CD4-positive, alpha-beta T cell treated with Interleukin-6 at 100 ng/mL for 8 hours (primary cell): ENCODE measurements at places on chromosomes 12 and 14.

- DNase-seq = no peak
These were observed 955.1 kb upstream of the TMEM132C start for GRCh38 chr12:127311720-127312364.

GRCh38 chr12:104083769-104084475 lies 19.6 kb downstream of the HCFC2 start:
- no peak for DNase-seq

GRCh38 chr12:12903642-12904609 lies 12.6 kb downstream of the GPRC5A start:
- DNase-seq = no peak

DNA sequence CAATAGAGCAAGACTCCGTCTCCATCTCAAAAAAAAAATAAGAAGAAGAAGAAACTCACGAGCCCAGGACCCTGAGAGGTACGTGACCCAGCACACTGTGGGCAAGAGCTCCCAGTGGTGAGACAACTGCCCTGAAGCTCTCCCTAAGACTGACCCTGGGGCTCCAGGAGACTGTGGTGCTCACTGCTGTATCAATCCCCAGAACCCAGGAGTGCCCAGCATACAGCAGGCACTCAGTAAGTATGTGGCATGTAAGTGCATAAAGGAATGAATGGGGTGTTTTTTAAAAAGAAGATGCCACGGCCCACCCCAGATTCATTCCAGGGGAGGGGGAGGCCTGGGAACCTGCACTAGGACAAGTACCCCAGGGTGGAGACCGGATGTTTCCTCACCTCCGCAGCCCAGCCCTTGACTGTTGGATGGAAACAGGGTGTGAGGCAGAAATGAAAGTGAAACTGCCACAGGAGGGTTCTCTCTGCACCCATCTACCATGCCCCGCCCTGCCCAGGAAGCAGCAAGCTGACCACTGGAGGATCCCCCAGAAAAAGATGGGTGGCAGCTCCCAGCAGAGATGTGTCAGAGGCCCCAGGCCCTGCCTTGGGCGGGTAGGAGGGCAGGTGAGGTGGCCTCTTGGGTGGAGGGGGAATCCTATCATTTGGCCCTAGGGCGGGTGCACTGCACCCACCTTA lies 12.2 kb downstream of the ITPK1 start:
- DNase-seq = peak; percentile 76

DNA sequence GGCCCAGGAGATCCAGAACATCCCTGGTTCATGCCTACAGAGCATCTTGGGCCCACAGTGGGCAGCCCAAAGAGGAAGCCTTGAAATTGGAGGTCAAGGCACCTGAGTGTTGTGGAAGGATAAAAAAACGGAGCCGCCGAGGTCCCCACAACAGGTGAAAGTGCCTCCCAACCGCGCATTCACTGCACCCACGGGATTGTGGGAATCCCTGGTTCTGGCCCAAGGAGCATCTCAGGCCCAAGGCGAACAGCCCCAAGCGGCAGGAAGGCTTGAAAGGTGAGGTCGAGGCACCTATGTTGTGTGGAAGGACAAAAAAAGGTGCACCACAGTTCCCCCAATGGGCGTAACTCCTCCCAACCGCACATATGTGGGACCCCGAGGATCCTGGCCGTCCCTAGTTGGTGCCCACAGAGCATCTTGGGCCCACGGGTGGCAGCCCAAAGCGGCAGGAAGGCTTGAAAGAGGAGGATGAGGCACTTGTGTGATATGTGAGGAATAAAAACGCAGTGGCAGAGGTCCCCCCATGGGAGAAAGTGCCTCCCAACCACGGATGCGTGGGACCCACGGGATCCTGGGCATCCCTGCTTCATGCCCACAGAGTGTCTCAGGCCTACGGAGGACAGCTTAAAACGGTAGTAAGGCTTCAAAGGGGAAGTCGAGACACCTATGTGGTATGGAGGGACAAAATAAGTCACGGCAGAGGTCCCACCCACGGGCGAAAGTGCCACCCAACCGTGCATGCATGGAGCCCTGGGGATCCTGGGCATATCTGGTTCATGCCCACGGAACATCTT lies 583.9 kb downstream of the ALG10 start:
- no peak for DNase-seq

DNA sequence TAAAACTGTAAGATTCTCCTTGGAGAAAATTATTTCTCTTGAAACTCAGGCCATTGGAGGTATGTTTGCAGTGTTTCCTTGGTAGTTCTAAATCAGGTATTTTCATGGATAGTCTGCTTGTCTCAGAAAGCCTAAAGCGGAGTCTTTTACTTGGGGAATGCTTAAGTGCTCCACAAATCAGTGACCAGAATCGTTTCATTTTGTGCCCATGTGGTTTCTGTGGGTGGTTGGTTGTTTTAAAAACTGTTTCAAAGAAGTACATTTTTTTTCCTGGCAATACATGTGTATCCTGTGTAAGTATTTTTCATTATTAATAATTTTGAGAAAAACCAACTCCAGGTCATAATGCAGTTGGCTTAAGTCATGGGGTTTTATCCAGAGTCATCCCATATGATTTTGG lies 33.6 kb downstream of the CCDC91 start:
- DNase-seq = no peak

DNA sequence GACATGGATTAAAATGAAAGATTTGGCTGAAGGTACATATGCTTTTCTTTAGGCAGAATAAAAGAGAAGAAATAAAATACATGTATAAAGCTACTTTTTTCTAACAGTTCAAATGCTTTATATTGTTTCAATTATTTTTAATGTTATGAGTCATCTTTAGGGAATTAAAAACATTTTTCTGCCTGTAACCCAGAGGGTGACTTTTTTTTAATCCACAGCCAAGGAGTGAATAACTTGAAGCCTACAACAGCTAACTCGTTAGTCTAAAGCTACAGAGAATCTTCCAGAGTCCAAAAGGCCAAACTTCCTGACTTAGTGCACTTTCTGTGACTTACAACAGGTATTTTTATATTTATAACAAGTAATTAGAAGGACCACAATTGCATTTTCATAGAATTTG lies 151.6 kb downstream of the SEC23A start:
- DNase-seq = no peak

DNA sequence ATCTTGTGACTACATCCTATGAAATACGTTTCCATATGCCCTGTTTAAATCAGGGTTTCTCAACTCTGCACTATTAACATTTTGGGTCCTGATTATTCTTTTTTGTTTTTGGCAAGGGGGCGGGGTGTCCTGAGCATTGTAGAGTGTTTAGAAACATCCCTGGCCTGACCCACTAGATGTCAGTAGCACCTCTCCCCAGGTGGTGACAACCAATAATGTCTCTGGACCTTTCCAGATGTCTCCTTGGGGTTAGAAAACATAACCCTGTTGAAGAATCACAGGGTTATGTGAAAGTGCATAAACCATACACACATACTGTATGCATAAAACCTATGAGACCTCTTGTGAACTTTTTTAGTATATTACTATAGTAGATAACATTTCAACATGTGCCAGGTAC lies 1.4 kb downstream of the ACAD10 start:
- no peak for DNase-seq

GRCh38 chr12:71642264-71642663 lies 21.4 kb downstream of the ZFC3H1 start:
- DNase-seq = no peak

GRCh38 chr12:39000370-39000769 lies 95.0 kb upstream of the CPNE8 start:
- DNase-seq = no peak

DNA sequence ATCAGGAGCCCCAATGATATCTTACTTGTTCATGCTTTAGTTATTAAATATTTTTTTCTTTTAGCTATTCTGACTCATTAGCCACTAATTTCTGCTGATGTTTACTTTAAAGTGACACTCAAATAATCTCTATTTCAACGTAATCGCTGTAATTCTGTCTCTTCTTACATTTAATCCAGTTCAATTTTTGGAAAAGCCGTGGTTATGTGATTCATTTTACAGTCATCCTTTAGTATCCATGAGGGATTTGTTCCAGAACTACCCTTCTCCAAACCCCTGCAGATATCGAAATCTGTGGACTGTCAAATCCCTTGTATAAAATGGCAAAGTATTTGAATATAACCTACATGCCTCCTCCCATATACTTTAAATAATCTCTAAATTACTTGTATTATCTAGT lies 1103.4 kb downstream of the LRFN5 start:
- DNase-seq = no peak

GRCh38 chr12:119204131-119204530 lies 25.4 kb downstream of the HSPB8 start:
- no peak for DNase-seq

DNA sequence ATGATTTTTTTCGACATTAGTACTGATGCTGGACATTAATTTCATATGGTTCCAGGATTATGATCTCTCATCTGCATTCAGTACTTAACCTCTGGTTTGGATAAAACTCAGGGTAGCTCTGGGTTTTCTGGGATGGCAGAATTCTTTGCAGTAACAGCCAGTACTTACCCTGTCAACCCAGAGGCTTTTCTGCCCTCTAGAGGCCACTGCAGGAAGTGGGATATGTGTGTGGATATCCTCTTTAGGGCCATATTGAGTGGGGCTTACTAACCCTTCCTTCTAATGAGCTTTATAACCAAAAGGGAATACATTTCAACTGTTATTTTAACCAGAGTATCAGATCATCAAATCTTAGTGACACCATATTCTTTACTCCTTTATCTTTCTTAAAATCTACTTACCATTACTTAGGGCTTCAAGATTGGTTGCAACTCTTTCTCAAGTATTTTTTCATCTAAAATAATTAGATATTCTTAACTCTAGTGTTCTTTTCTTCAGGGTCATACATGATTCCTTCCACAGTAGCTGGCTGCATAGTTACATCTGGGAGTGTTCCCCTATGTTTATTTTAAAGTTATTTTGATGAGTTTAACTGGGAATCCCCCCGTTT lies 488.0 kb upstream of the STXBP6 start:
- no peak for DNase-seq

DNA sequence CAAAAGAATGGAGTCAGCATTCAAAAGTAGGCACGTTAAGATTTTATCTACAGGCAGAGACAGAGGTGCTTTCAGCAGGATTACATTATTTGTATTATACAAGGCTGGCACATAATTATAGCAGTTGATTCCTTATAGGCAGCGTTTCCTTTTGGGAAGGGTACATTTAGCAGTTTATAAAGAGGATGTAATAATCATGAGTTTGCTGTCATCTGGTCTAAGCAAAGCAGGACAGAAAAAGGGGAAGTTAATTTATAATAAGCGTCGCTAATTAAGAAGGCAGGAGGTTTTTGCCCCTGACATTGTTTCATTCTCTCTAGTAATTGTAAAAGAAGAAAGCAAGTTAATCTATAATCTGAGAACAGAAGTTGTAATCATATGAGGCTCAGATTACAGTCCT lies 259.9 kb upstream of the MDGA2 start:
- no peak for DNase-seq

DNA sequence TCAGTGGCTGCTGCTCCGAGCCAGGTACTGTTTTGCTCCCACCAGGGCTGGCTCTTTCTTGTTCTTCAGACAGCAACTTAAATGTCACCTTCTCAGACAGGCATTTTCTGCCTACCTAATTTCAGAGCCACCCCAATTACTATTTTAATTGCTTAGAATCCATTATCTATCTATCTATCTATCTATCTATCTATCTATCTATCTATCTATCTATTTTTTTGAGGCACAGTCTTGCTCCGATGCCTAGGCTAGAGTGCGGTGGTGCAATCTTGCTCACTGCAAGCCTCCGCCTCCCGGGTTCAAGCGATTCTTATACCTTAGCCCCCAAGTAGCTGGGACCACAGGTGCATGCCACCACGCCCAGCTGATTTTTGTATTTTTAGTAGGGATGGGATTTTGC lies 58.5 kb downstream of the SPPL3 start:
- no peak for DNase-seq

DNA sequence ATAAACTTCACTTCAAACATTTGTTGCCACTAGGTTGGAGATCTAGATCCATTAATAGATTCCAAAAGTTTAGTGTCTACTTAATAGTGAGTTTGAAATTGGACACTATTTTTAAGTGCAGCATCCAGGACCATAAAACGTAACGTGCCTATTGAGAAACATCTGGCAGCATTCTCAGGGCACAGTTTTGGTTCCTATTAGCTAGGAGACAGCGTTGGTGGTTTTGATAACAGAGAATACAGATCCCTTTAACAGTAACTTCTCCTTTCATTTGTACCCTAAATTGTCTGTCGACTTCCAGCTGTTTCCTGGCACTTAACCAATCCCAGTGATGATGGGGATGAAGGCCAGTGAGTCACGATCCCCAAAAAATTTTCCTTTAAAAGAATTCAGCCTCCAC lies 25.8 kb downstream of the KCNK10 start:
- DNase-seq = no peak

GRCh38 chr12:103884316-103884715 lies 43.3 kb upstream of the NT5DC3 start:
- peak; percentile 48 for DNase-seq

DNA sequence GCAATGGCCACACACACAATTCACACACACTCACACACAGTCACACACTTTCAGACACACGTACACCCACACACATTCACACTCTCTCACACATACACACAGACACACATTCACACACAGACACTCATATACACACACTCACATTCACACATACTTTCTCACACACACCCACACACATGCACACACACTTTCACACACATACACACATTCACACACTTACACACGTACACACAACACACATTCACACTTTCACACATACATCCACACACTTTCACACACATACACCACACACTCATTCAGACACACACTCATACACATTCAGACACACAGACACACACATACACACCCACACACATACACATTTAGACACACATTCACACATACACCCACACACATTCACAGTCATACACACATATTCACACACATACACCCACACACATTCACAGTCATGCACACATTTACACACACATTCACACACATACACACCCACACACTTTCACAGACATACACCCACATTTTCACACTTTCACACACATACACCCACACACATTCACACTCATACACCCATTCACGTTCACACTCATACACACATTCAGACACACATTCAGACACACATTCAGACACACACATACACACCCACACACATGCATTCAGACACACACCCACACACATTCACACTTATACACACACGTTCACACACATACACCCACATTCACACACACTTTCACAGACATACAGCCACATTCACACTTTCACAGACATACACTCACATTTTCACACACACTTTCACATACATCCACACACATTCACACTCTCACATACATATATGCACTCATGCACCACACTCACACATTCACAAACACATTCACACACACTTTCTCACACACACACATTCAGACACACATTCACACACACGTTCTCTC lies 52.6 kb upstream of the C14orf180 start:
- DNase-seq = no peak

DNA sequence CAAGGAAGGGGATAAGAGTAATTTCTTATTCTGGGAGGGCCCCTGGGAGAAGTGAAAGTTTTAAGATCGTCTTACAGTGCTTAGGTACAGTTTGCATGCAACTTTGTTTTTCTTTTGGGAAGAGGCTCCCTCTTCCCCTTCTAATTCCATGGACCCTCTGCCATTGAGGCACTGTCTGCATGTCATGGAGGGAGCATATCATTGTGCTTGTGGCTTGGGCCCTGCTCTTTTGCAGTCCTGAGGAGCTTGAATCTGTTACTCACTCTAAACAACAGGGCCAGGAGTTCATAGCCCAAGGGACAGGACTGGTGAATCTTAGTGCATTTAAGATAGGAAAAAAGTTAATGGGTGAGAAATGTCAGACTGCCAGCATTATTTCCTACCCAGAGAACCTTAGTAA lies 2.3 kb downstream of the UBE3B start:
- no peak for DNase-seq

GRCh38 chr12:124688356-124688992 lies 121.1 kb upstream of the NCOR2 start:
- no peak for DNase-seq

- no peak for DNase-seq
These were observed 85.7 kb downstream of the AKAP6 start for GRCh38 chr14:32414808-32415255.
